ENCODE measurements at places on chromosomes 6 and 20. TPM values are rescaled to one million over a fixed set of nuclear protein-coding genes. Genes with fewer than 3 reads are reported as not detected.

The C4B gene
- 5.0 TPM for total RNA-seq

GRCh38 chr20:18019068-18019467, 38.6 kb downstream of the OVOL2 start:
- no peaks in the 10 kb centered on the region for H3K4me1 ChIP-seq
- H3K4me3 ChIP-seq = no peak overlapping the region
- DNase-seq = peak; percentile 37
- H3K27me3 ChIP-seq = no peaks in the 10 kb centered on the region
- peaks cover 12% of the 10 kb centered on the region for H3K36me3 ChIP-seq

GRCh38 chr6:119348748-119349360, 707 bp downstream of the MAN1A1 start:
- H3K27me3 ChIP-seq = peaks cover 36% of the 10 kb centered on the region
- DNase-seq = peak; percentile 46
- no peaks in the 10 kb centered on the region for H3K36me3 ChIP-seq
- H3K4me3 ChIP-seq = peak overlapping the region; percentile 83

- peaks cover 30% of the 10 kb centered on the region for H3K36me3 ChIP-seq
- no peaks in the 10 kb centered on the region for H3K27me3 ChIP-seq
- DNase-seq = no peak
- no peak overlapping the region for H3K27ac ChIP-seq
- H3K4me3 ChIP-seq = no peak overlapping the region
These were observed 5.0 kb upstream of the CPNE1 start for GRCh38 chr20:35669681-35670080.

The MYMX gene
- total RNA-seq = 7.5 TPM

DNA sequence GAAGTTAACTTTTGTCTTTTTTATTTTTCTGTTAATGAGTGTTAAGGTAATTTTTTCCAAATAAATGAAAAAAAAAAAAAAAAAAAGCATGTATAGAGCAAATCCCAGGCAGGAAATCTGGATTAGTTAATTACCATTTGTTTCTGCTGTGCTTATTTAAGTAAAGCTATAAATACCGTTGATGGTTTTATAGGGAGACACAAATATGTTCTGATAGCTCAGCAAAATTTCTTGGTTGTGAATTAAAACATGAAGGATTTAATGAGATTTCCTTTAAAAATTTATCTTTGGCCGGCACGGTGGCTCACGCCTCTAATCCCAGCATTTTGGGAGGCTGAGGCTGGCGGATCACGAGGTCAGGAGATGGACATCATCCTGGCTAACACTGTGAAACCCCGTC, 189.4 kb downstream of the CD109 start:
- no peaks in the 10 kb centered on the region for H3K36me3 ChIP-seq
- H3K27me3 ChIP-seq = no peaks in the 10 kb centered on the region
- H3K4me1 ChIP-seq = peaks cover 14% of the 10 kb centered on the region

The EPB41L1 gene
- 38.1 TPM for total RNA-seq

The PGC gene
- total RNA-seq = 0.62 TPM

The HS3ST5 gene
- total RNA-seq = 8.6 TPM

DNA sequence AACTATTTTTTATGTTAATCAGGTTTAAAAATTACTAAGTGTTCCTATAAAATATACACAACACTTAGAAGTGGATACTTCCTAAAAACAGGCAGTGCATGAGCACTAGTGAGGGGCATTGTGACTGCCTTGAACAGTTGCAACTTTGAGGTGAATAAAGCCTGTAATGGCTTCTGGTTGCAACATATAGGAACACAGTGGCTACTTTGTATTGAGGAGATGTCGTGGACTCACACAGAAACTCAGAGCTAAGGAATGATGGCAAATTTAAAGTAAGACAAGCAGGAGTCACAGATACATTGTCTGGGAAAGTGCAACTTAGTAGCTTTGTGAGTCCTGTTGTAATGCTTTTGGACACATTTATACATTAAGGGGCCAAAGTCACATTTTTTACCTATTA, 861 bp upstream of the HLA-A start:
- peaks cover 66% of the 10 kb centered on the region for H3K27me3 ChIP-seq
- H3K27ac ChIP-seq = no peak overlapping the region
- peak overlapping the region; percentile 92 for H3K4me3 ChIP-seq
- H3K36me3 ChIP-seq = peaks cover 34% of the 10 kb centered on the region

The FILIP1 gene
- total RNA-seq = 5.1 TPM

The CCN6 gene
- not detected for total RNA-seq

GRCh38 chr6:127120787-127121636, 2.5 kb downstream of the RSPO3 start:
- peaks cover 68% of the 10 kb centered on the region for H3K27me3 ChIP-seq
- 0 out of 2 replicates have a peak, but pooled peaks cover 2% of the 10 kb centered on the region for H3K36me3 ChIP-seq
- peak overlapping the region; percentile 76 for H3K4me3 ChIP-seq
- peak; percentile 90 for DNase-seq

DNA sequence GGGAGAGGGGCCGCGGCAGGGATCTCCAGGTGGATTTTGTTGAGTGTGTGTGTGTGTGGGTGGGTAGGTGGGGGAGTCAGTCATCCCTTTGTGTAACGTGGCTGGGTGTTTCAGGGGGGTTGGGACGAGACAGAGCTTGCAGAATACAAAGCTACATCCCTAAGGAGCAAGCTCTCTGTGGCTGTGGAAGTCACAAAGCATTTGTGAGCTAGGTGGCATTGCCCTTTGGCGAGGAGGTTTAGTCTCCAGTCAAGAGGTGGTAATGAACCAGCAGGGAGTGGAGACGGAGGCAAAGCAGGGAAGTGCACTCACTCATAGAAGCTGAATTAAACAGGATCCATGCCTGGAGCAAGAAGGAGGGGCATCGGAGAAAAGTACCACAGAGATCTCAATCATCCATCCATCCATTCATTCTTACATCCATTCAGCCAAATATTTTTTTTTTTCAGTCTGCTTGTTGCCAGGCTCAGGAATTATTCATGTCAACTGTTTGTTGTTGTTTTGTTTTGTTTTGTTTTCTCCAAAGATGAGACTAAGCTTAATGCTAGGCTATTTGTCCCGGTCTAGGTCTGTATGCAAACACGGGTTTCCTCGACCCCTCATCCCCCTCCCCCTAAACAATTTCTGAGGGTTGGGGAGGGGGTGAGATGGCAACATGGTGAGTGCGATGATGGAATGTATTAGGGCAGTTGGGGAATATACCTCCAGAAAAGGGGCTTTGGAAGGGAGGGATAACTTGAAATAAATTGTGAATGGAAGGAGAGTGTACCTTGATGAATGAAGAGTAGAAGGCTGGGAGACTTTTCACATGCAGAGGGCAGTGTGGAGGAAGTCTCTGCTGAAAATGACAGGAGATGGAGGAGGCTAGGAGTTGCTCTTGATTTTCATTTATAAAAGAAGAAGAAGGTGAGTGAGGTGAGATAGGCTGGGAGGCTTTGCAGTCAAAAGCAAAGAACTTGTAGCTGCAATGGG, 1.0 kb downstream of the HCRTR2 start:
- H3K27ac ChIP-seq = no peak overlapping the region
- H3K36me3 ChIP-seq = no peaks in the 10 kb centered on the region
- H3K4me1 ChIP-seq = peaks cover 11% of the 10 kb centered on the region
- peaks cover 36% of the 10 kb centered on the region for H3K27me3 ChIP-seq

GRCh38 chr6:26651133-26651781, 8.3 kb downstream of the ZNF322 start:
- H3K36me3 ChIP-seq = peaks cover 46% of the 10 kb centered on the region
- no peak overlapping the region for H3K4me3 ChIP-seq
- DNase-seq = no peak
- no peaks in the 10 kb centered on the region for H3K27me3 ChIP-seq
- no peaks in the 10 kb centered on the region for H3K4me1 ChIP-seq
- H3K27ac ChIP-seq = no peak overlapping the region

The TMC2 gene
- total RNA-seq = not detected

DNA sequence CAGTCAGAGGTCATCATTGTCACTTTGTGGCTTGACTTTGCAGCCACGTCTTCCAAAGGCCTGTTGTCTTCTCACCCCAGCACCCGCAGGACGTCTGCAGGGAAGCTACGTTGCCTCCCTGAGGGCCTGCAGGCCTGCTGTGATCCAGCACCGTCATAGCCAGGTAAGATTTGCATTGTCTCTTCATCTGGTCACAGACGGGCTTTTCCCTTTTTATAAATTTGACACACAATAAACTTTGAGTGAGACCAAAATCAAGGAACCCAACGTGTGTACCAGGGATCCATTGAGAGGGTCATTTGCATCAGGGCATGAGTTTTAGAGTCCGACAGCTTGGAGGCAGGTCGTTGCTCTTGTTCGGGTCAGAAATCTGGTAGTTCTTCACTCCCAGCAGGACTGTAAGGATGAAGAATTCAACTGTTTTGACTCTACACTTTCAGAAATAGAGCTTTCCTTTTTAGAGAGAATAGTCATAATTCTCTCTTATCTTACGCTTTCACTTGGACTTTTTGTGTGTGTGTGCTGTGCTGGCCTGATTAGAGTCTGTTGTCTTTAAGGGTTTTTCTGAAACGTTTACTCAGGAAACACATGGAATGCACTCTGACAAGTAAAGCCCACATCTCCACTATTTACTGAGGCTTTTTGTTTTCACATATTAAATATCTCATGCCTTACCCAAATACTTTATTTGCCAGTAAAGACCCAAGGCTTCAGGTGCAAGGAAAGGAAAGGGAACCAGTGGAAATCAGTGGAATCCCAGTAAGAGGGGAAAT, 177.2 kb upstream of the TAB2 start:
- no peak overlapping the region for H3K27ac ChIP-seq
- no peaks in the 10 kb centered on the region for H3K27me3 ChIP-seq
- no peaks in the 10 kb centered on the region for H3K36me3 ChIP-seq
- no peak for DNase-seq
- H3K4me3 ChIP-seq = no peak overlapping the region

GRCh38 chr20:42565235-42565995, 624.3 kb downstream of the PTPRT start:
- no peaks in the 10 kb centered on the region for H3K4me1 ChIP-seq
- no peak overlapping the region for H3K27ac ChIP-seq
- no peak overlapping the region for H3K4me3 ChIP-seq

DNA sequence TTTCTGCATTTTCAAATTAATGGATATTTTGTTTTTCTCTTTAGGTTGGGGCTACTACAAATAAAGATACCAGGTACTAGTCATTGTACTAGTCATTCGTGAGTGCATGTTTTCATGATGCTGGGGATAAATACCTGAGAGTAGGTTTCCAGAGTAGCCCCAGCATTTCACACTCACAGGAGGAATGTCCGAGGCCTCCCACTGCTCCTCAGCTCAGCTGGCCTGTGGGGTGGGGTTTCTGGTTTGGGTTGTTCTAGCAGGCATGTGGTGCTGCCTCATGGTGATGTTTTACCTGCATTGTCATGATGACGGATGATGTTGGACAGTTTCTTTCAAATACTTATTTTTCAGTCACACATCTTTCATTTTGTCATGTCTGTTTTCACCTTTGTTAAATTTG, 144.5 kb downstream of the SMOC2 start:
- H3K36me3 ChIP-seq = no peaks in the 10 kb centered on the region
- no peak for DNase-seq
- H3K4me3 ChIP-seq = no peak overlapping the region
- H3K4me1 ChIP-seq = peaks cover 11% of the 10 kb centered on the region
- no peak overlapping the region for H3K27ac ChIP-seq
- no peaks in the 10 kb centered on the region for H3K27me3 ChIP-seq

- peaks cover 15% of the 10 kb centered on the region for H3K4me1 ChIP-seq
- H3K36me3 ChIP-seq = no peaks in the 10 kb centered on the region
- no peak overlapping the region for H3K4me3 ChIP-seq
- H3K27ac ChIP-seq = no peak overlapping the region
These were observed 161.2 kb downstream of the KLHL32 start for GRCh38 chr6:97085772-97086171.

The LGSN gene
- 0.18 TPM for total RNA-seq

- no peaks in the 10 kb centered on the region for H3K36me3 ChIP-seq
- DNase-seq = no peak
- H3K4me1 ChIP-seq = no peaks in the 10 kb centered on the region
- no peaks in the 10 kb centered on the region for H3K27me3 ChIP-seq
- no peak overlapping the region for H3K27ac ChIP-seq
These were observed 21.6 kb downstream of the NRSN1 start for GRCh38 chr6:24147511-24148153.

DNA sequence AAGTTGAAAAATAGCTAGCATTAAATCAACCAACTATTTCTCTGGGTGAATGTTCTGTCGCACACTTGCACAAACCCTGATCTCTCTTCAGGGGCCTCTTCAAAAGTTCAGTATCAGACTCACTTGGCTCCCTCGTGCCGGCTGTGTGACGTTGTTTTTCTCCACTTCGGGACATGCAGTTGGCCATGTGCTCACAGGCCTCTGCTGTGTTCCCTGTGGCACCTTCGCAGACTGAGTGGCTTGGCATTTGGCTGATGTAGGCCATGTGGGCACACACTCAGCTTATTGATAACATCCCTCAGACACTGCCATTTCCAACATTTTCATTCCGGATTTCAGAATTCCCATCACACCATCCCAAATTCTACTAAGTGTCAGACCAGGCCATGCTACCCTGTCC, 49.3 kb downstream of the PACRG start:
- no peak overlapping the region for H3K27ac ChIP-seq
- no peak overlapping the region for H3K4me3 ChIP-seq
- no peaks in the 10 kb centered on the region for H3K4me1 ChIP-seq
- DNase-seq = no peak

GRCh38 chr20:59821201-59821600, 112.2 kb downstream of the SYCP2 start:
- H3K36me3 ChIP-seq = no peaks in the 10 kb centered on the region
- peaks cover 18% of the 10 kb centered on the region for H3K27me3 ChIP-seq
- H3K27ac ChIP-seq = no peak overlapping the region
- H3K4me1 ChIP-seq = peaks cover 10% of the 10 kb centered on the region
- no peak for DNase-seq
- no peak overlapping the region for H3K4me3 ChIP-seq

GRCh38 chr6:145257704-145258103, 477.6 kb downstream of the EPM2A start:
- H3K27ac ChIP-seq = no peak overlapping the region
- no peak for DNase-seq
- no peaks in the 10 kb centered on the region for H3K27me3 ChIP-seq
- H3K4me1 ChIP-seq = peaks cover 11% of the 10 kb centered on the region
- no peaks in the 10 kb centered on the region for H3K36me3 ChIP-seq

DNA sequence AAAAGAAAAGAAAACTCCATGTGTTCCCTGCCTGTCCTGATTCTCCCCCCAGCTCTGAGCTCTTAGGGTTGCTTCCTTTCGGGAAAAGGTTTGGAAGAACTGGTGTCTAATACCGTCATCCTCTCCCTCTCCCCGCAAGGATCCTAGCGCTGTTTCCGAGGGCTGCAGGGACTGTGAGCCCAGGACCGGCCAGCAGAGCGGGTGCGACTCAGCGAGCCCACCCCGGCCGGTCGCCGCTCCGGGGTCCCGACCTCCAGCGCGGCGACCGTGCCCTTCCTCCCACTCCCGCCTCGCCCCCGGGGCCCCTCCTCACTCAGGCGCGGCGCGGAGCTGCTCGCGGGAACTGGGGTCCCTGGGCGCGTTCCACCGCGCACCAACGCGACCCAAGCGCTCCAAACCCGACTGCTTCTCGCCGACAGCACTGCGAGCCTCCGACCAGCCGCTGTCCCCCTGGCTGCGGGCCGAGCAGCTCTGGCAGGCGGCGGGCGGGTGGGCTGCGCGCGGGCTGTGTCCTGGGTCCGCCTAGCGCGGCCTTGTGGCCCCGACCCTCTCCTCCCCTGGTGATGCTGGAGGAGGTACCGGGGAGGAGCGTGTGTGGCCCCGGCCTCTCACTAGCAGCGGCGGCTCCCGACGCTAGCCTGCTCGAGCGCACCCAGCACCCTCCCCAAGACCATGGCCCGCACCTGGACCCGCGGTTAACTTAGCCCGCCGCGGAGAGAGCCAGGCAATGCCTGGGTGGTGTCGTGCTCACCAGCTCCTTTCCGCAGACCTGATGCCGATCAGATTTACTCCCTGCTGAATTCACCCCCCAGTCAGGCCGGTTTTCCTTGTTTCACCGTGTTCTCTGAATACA, at the start of gene PLA2G7:
Gene PLA2G7 (minus strand): TSS at position 509 of the 853 bp plus-strand sequence. CDS start 12,484 bp downstream, outside the sequence.
- no peak within 1 kb of the TSS for H3K27ac ChIP-seq
- H3K27me3 ChIP-seq = peaks cover 42% of the 10 kb centered on the region
- peaks cover 28% of the 10 kb centered on the region for H3K4me1 ChIP-seq
- peak; percentile 65 for DNase-seq

The RIPOR3 gene
- 5.4 TPM for total RNA-seq

All from WTC11 (cell line).